Breast epithelium (tissue), 4 donors: ENCODE measurements at places on chromosomes 5 and 9.

DNA sequence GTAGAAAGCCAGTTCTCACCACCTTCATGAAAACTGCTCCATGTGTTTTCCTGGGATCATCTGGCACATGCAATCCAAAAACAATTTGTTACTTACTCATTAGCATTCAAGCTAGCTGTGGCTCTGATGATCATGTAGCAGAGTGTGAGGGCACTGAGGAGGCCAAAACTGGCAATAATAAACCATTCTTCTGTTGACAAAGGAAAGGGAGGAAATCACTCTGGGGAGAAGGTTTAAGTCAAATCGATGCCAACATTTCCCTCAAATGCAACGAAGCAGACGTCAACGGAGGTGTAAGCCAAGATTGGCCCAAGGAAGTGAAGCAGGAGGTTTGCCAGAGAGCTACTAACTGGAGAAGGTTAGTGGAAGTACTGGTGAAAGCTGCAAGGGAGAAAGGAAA, 55.7 kb upstream of the TBC1D9B start:
- H3K36me3 ChIP-seq: peaks cover 11% of the 10 kb centered on the region
- no peak for DNase-seq
- no peak overlapping the region for H3K27ac ChIP-seq
- no peaks in the 10 kb centered on the region for H3K27me3 ChIP-seq
- no peaks in the 10 kb centered on the region for H3K4me1 ChIP-seq

DNA sequence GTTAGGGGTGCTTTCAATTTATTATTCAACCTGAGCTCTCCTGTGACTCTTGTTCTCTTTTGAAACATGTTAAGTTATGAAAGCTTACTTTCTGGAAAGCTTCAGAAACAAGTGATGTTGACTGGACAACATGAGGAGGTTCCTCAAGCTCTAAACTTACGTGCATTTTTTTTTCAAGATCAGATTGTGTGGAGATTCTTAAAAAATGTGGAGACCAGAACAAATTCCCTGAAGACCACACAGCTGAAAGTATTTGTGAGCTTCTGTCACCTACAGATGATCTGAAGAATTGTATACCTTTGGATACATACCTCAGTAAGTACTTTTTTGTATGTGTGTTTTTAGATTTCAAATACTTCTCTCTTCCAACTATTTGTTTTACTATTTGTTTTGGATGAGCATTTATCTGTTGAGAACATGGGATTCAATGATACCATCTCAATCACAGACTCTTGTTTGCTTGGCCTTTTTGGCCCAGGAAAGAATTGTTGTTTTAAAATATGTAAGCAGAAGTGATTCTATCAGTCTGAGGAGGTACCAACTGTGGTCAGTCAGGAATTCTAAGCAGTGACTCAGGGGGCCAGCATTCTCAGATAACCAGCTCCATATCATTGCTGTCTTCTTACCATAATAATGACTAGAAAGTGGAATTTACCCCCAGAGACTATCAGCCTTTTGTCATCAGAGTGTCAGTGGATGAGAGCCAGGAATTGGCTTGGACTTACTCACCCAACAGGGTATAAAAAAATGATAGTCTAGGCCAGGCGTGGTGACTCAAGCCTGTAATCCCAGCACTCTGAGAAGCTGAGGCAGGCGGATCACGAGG, 34.4 kb upstream of the GLIPR2 start:
- no peaks in the 10 kb centered on the region for H3K4me1 ChIP-seq
- no peak overlapping the region for H3K27ac ChIP-seq
- H3K4me3 ChIP-seq: no peak overlapping the region

DNA sequence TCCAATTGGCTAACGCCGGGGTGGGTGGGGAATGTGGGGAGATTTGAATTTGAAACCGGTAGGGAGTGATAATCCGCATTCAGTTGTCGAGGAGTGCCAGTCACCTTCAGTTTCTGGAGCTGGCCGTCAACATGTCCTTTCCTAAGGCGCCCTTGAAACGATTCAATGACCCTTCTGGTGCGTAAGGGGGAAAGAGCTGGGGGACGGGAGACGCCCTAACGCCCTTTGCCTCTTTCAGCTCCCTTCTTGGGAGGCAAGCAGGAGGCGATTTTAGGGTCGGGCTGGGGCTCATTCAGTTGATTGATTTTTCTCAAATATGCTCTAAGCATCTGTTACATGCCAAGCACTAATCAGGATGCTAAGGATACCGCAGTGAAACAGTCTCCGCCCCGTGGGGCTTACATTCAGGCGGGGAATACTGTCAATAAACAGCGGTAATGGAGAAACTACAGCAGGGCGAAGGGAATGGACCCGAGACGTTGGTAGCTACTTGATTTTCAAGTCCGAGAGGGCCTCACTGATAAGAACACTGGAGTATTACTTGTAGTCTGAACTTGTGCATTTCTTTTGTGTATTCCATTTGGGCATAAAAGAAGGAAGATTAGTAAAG, at the start of gene HMMR:
Gene HMMR, plus strand, starts transcription at position 71 of the 610 bp plus-strand sequence. Its CDS starts 61 bp downstream, at position 132.
- H3K27ac ChIP-seq: peak within 1 kb of the TSS; percentile 95
- no peaks in the 10 kb centered on the region for H3K27me3 ChIP-seq
- peak within 1 kb of the TSS; percentile 68 for H3K4me3 ChIP-seq
- no peak for DNase-seq
- no peaks in the 10 kb centered on the region for H3K36me3 ChIP-seq

DNA sequence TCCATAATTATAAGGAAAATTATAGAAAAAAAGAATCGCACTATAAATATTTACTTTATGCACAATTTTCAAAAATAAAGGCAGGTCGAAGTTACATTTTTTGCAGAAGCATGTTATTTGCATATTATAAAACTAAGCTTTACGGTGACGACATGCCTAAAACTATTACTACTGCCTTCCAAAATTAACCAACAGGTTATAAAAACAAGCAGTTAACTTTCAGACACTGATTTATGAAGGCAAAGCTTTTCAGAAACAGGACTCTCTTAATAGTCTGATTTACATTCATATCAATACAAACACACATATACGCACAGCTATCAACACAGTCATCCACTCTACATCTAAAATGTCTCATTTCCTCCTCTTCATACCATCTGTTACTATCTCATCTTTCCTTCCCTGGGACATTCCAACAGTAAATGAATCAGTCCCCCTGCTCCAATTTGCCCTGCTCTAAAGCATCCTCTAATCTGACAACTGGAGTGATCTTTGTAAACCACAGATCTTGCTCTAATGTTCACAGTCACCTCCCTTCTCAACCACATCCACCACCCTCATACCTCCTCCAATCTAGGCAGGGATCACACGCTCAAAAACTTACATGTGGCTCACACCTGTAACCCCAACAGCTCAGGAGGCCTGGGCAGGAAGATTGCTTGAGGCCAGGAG, 21.6 kb downstream of the FBXW11 start:
- no peak overlapping the region for H3K4me3 ChIP-seq
- H3K27ac ChIP-seq: no peak overlapping the region
- no peaks in the 10 kb centered on the region for H3K27me3 ChIP-seq
- H3K4me1 ChIP-seq: no peaks in the 10 kb centered on the region

GRCh38 chr9:128701227-128701854, 962 bp upstream of the PKN3 start:
- H3K4me1 ChIP-seq: no peaks in the 10 kb centered on the region
- no peak overlapping the region for H3K4me3 ChIP-seq
- no peaks in the 10 kb centered on the region for H3K27me3 ChIP-seq
- no peak for DNase-seq
- H3K27ac ChIP-seq: no peak overlapping the region
- no peaks in the 10 kb centered on the region for H3K36me3 ChIP-seq

DNA sequence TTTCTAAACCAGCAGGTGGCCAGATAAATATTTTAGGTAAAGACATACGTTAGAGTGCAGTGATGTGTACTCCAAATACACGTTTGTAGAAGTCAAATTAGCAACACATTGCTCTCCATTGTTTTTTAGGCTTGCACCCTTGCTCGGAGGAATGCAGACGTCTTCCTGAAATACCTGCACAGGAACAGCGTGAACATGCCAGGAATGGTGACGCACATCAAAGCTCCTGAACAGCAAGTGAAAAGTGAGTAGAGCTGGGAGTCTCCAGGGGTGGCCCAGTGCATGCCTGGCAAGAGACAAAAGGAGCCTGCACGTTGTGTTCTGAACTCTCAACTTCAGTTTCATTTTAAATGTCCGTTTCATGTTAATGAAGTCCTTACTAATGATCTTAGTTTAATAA, 207.5 kb upstream of the OTULINL start:
- H3K4me1 ChIP-seq: no peaks in the 10 kb centered on the region
- no peak overlapping the region for H3K27ac ChIP-seq
- H3K4me3 ChIP-seq: no peak overlapping the region
- peaks cover 6% of the 10 kb centered on the region for H3K36me3 ChIP-seq
- no peaks in the 10 kb centered on the region for H3K27me3 ChIP-seq

GRCh38 chr9:38382141-38382540, 10.4 kb upstream of the ALDH1B1 start:
- H3K4me3 ChIP-seq: no peak overlapping the region
- no peaks in the 10 kb centered on the region for H3K27me3 ChIP-seq
- no peaks in the 10 kb centered on the region for H3K36me3 ChIP-seq
- no peak overlapping the region for H3K27ac ChIP-seq

GRCh38 chr5:82376307-82376706, 98.2 kb upstream of the RPS23 start:
- H3K27me3 ChIP-seq: no peaks in the 10 kb centered on the region
- DNase-seq: no peak
- no peak overlapping the region for H3K4me3 ChIP-seq
- no peak overlapping the region for H3K27ac ChIP-seq

- no peaks in the 10 kb centered on the region for H3K4me1 ChIP-seq
- DNase-seq: no peak
- H3K27me3 ChIP-seq: no peaks in the 10 kb centered on the region
- H3K27ac ChIP-seq: no peak overlapping the region
Measured at GRCh38 chr9:137975527-137975913, 97.9 kb downstream of the CACNA1B start.

GRCh38 chr5:61089351-61089750, 72.9 kb downstream of the SMIM15 start:
- H3K27ac ChIP-seq: no peak overlapping the region
- H3K4me1 ChIP-seq: no peaks in the 10 kb centered on the region
- DNase-seq: no peak
- H3K4me3 ChIP-seq: no peak overlapping the region
- no peaks in the 10 kb centered on the region for H3K27me3 ChIP-seq

DNA sequence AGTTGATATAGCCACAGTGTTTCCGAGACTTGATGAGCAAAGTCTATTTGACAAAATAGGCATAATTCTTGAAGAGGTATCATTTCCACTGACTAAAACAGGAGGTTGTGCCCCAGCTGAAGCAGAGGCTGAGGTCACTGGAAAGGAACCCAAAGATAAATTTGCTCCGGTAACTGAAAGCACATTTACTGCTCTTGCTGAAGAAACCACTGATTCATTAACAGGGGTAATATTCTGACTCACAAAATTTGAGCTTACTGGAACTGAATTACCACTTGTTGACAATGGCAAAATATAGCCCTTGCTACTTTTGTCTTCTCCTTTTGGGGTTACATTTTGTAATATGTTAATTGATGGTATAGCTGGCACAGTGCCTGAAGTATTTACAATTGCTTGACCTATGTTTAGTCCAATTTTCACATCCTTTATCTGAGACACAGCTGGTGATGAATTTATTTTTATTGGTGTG, 30.2 kb downstream of the MLANA start:
- H3K27ac ChIP-seq: no peak overlapping the region
- no peaks in the 10 kb centered on the region for H3K36me3 ChIP-seq
- no peak for DNase-seq
- no peaks in the 10 kb centered on the region for H3K27me3 ChIP-seq

GRCh38 chr5:178419651-178420050, 170.5 kb downstream of the COL23A1 start:
- H3K36me3 ChIP-seq: no peaks in the 10 kb centered on the region
- no peak overlapping the region for H3K27ac ChIP-seq
- no peaks in the 10 kb centered on the region for H3K4me1 ChIP-seq
- no peaks in the 10 kb centered on the region for H3K27me3 ChIP-seq
- H3K4me3 ChIP-seq: no peak overlapping the region
- DNase-seq: no peak

DNA sequence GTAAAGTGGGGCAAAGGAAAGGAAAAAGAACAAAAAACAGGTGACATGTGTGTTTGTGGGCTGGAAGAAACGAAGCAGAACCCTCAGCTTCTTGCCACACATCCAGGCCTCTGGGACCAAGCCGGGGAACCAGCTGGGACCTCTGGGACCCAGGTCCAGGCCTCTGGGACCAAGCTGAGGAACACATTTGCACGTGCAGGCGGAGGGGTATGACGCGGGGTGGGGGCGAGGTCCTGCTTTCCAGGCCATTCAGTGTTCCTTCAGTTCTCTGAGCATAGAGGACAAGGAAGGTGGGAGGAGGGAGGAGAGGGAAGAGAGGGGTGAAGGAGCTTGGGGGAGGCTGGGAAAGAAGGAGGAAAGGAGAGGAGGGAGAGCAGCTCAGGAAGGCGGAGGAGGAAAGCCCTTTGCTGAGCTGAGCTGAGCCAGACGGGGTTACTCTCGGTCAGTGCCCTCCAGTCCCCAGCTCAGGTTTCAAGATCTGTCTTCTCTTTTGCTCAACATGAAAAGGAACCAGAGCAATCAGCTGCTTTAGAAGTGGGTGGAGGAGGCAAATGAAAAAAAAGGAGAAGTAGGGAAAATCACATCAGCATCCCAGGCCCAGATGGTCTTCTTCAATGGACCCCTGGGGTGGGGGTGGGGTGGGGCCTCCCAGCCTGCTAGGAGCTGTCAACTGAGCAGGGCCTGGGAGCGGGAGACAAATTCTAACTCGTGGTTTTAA, 59.1 kb downstream of the ABCA1 start:
- H3K4me1 ChIP-seq: peaks cover 14% of the 10 kb centered on the region
- peak overlapping the region; percentile 70 for H3K27ac ChIP-seq
- no peak overlapping the region for H3K4me3 ChIP-seq
- no peaks in the 10 kb centered on the region for H3K36me3 ChIP-seq
- H3K27me3 ChIP-seq: no peaks in the 10 kb centered on the region

- H3K4me3 ChIP-seq: no peak overlapping the region
- H3K27ac ChIP-seq: no peak overlapping the region
- no peak for DNase-seq
- no peaks in the 10 kb centered on the region for H3K27me3 ChIP-seq
- no peaks in the 10 kb centered on the region for H3K36me3 ChIP-seq
Measured at GRCh38 chr9:80881940-80882339, 807.4 kb downstream of the TLE1 start.

DNA sequence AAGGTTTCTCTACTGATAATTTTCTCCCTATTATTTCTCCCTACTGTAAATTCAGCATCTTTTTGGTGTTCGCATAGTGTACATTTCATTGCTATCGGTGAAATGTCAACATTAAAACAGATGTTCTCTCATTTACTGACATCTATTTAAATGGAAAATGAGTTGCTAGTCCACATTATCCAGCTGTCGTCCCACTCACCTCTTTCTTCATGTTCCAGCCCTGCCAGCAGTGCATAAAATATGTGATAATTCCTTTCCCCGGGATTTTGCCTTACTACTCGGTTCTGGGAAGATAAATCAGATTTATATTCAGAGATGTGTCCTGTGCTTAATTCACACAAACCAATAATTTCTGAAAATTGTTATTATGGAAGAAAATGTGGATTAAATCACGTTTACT, 155.8 kb downstream of the MYO10 start:
- no peaks in the 10 kb centered on the region for H3K27me3 ChIP-seq
- H3K27ac ChIP-seq: no peak overlapping the region
- no peak overlapping the region for H3K4me3 ChIP-seq
- H3K4me1 ChIP-seq: no peaks in the 10 kb centered on the region
- DNase-seq: no peak
- H3K36me3 ChIP-seq: no peaks in the 10 kb centered on the region
